ENCODE measurements at places on chromosomes 2 and 18. TPM values are rescaled to one million over a fixed set of nuclear protein-coding genes. Genes with fewer than 3 reads are reported as not detected.

The CLIP4 gene
- 29.6 TPM for total RNA-seq

The ABI2 gene
- 71.5 TPM for total RNA-seq

The TMEM198 gene
- 0.71 TPM for total RNA-seq

The KCNG2 gene
- not detected for total RNA-seq

The EVX2 gene
- not detected for total RNA-seq

The TANK gene
- 60.0 TPM for total RNA-seq

The RSAD2 gene
- total RNA-seq, result 0.27 TPM

The IL18R1 gene
- 0.72 TPM for total RNA-seq

The GYPC gene
- not detected for total RNA-seq

The CD207 gene
- total RNA-seq, result not detected

The CCDC74B gene
- 5.7 TPM for total RNA-seq

The PRPF40A gene
- 101 TPM for total RNA-seq

The DSC3 gene
- 1.2 TPM for total RNA-seq

The ZNF521 gene
- total RNA-seq, result not detected

All from A549 treated with ZK216348 at 1 μM for 4 hours (cell line).